Stimulated activated CD8-positive, alpha-beta memory T cell treated with anti-CD3 and anti-CD28 coated beads, Interleukin-2, amount 100 ng/mL, for 48 hours (primary cell): ENCODE measurements at places on chromosomes 12 and 14.

DNA sequence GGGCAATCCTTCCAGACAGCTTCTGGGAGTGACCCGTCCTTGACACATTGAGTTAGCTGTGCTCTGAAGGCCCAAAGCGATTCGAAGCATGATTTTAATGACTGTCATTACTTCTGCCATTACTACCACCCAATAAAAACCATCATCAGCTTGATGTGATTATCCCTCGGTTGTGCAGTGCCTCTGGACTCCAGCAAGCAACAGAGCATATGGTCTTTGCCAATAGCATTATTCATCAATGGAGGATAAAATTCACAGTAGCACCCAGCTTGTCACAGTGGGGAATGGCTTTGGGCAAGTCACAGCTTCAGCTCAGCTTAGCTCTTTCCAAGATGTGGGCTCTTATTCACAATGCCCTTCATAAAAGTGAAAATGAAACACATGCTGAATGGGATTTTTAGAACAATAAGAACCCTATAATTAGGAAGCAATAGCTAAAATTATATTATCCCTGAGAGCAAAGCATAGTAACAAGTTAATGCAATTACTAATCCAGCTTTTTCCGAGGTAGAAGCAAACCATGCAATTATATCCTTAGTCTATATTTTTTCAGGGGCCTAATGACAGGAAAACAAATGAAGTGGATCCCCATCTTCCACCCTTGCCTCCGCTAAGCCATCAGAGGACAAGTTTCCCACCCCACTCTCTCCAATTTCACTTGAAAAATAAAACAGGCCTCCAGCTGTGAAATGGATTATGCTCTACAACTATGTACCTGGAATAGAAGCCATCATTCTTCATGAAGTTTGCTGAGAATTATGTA is 163.0 kb upstream of the EEA1 start:
- DNase-seq, result no peak

DNA sequence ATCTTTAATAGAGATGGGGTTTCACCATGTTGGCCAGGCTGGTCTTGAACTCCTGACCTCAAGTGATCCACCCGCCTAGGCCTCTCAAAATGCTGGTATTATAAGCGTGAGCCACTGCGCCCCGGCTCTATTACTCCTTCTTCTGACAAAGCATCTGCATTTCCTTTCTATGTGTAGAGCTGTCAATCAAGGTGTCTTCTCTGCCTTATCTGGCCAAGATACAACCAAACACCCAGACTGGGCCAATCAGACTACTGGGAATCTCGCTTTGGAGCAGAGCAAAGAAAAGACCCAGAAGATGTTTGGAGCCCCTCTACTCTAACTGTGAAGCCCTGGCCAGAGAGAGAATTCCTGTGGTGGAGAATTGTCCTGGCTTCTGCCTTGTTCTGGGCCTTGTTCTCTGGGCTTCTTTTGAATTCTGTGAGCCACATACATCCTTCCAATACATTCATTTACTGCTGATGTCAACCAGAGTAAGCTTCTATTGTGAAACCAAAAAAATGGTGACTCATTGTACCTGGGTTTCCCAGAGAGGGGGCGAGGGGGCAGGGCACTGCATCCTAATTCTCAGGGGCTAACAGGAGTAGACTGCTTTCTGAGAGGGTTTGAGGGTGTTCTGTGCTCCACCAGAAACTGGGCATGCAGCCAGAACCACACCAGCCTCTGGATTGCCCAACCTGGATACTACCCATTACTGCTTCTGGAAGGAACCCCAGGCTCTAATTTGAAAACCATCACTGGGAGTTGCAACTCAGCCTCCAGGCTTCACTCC is 18.8 kb upstream of the FLVCR2 start:
- peak; percentile 49 for DNase-seq

GRCh38 chr12:19893514-19893913 is 454.2 kb downstream of the AEBP2 start:
- no peak for DNase-seq

DNA sequence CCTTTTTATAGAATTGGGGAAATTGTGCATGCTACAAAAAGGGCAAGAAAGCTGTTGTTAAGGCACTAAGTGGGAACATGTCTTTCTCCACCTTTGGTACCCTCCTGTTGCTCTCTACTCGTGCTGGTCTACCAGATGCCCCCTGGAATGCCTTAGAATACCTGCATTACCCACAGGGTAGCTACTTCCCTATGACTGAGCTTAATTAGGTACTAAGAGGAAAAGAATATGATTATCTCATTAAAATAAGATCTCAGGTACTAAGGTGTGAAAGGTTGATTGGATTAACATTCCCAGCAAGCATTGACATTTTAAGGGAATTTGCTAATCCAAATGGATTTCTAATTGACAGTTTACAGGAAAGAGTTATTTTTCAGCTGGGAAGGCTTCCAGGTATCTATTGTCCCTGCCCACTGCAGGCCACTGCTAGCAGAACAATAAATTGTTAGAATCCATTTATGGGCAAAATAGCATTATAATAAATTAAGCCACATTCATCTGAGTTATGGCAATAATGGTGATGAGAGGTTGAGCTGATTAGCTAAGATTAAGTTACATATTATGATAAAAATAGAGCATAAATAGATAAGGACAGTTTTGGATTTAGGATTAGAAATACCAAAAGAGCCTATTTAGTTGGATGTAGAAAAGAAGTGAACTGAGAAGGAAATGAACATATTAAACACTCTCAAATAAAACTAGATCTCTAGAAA is 67.8 kb upstream of the GRIP1 start:
- no peak for DNase-seq
